ENCODE measurements at places on chromosomes 7 and 10. TPM values are rescaled to one million over a fixed set of nuclear protein-coding genes. Genes with fewer than 3 reads are reported as not detected.

DNA sequence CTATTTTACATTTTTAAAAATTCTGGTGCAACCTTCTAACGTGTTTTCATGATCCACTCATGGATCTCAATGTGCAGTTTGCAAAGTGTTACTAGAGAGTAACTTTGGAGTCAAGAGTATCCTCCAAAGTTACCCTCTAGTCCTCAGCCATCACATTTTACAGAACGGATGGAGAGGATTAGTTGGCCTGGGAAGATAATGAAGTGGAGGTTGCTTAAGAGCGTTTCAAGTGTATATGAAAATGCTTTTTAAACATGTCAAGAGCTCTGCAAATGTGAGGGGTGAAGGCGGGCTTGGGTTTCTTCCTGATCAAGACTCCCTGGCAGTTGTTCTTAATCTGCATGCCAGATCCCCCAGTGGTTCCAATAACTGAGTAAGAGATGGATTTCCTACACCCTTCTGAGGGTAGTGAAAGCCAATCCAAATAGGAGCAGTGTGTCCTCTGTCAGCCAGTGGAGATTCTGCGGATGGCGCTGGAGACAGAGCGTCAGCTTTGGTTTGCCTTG, 299.4 kb upstream of the NPVF start:
- DNase-seq: no peak

DNA sequence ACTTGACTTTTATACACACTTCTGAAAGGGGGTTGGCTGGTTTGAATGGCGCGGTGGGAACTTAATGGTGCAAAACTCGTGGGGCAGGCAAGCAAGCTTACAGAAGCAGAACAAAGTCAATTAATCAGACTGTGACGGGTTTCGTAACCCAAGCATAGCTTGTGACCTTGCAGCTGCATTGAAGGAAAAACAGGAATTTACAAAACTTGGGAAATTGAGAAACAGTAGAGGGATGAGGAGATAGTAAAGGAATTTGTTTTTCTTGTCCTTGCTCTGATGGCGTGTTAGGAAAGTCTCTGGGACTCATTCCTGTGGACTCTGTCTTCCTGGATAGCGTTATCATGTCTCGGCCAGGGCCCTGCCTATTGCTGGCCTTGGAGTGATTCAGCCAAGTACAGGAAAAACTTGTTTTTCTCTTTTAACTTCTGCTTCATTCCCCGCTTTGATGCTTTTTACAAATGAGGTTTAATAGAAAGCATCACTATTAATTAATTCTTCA, 220.0 kb upstream of the KCND2 start:
- DNase-seq: peak; percentile 60

GRCh38 chr7:96778263-96778662, 68.6 kb upstream of the SEM1 start:
- DNase-seq: no peak

- DNase-seq: no peak
These were observed 43.4 kb upstream of the GHITM start for GRCh38 chr10:84095811-84096497.

DNA sequence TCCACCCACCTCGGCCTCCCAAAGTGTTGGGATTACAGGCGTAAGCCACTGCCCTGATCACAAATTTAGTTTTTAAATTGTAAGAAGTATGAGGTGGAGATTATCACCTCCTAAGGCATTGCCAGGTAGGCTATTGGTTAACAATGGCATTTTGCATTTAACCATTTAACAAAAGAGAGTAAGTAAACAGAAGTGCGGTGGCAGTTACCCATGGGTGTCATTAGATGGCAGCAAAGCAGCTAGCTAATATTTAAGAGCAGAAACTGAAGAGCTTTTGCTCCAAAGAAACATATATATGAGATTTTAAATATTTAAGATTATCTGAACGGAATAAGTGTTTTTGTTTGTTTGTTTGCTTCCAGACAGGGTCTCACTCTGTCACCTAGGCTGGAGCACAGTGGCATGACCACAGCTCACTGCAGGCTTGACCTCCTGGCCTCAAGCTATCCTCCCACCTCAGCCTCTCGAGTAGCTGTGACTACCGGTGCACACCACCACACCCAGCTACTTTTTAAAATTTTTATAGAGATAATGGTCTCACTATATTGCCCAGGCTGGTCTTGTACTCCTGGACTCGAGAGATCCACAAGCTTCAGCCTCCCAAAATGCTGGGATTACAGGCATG, 325.5 kb upstream of the C7orf33 start:
- no peak for DNase-seq

GRCh38 chr10:103124420-103125096, 68.5 kb downstream of the NT5C2 start:
- DNase-seq: no peak

The FRMPD2 gene
- total RNA-seq: 0.13 TPM

GRCh38 chr7:24722386-24723177, 34.7 kb downstream of the GSDME start:
- DNase-seq: no peak

The PPP1R17 gene
- total RNA-seq: not detected

The POT1 gene
- total RNA-seq: 33.8 TPM

- DNase-seq: no peak
These were observed 49.7 kb downstream of the BZW2 start for GRCh38 chr7:16695621-16696237.

DNA sequence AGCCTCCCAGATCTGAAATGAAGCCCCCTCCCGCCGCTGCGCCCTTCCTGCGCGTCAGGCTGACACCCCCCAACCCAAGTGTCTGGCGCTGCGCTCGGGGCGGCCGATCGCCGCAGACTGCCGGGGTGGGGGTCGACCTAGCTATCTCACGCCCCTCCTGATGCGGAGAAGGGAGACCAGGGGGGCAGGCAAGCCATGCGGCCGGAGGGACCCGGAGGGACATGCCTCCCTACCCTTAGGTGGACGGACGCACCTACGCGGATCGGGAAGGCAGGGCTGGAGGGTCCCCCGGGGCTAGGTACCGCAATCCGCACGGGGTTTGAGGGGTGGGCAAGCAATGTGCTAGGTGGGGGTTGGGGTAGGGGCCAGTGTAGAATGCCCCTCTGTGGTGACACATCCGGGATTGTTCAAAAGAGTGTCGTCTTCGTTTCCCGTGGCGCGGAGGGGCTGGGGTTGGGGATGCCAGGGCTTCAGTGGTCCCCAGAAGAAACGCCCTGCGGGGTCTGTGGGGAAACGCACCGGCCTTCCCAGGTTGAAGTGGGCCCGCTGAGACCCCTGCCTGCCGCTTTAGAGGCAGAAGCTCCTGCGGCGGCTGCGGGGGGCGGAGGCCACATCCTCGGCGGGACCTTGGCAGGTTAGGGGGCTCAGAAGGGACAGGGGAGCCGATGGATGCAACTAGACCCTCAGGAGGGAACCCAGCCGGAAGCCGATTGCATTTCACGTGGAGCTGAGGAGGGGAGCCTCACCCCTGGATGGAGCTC, 913 bp downstream of the ADCYAP1R1 start:
- no peak for DNase-seq

DNA sequence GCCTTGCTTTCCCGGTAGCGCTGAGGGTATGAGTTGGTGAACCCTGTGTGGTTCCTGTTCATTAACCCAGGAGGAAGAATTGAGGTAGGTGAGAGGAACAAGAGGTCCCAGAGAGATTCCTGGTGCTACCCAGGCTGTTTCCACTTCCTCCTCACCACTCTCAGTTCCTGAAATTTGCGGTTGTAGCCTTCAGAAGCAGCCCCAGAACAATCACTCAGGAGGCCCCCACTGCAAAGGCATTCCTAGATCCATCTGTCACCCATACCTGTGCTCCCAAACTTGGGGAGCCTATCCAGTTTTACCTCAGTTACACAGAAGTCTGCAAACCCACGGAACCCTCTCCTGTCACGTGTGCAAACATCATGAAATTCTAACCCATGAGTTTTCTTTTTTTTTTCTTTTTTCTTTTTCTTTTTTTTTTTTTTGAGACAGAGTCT, 9.0 kb upstream of the PIP4K2A start:
- no peak for DNase-seq

- no peak for DNase-seq
These were observed 477.2 kb downstream of the GPAM start for GRCh38 chr10:111706331-111706730.

DNA sequence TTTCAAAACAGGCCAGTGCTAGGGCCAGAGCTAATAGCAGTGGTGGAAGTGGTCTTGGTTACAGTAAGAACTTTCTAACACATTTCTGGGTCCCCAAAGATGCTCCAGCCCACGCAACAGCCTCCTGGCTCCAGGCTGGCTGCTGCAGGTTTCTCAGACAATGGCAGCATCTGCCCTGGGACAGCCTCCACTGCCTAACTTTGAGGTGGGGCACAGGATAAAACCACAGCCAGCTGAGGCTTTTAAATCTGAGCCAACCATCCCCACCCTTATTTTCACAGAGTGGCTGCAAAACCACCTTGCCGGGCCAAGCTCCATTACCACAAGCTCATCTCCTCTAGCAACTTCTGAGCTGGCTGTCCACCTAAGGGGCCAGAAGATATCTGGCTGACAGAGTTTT, 84.8 kb downstream of the FAM53B start:
- no peak for DNase-seq

- DNase-seq: no peak
These were observed 826.6 kb upstream of the COBL start for GRCh38 chr7:52143219-52143618.

- no peak for DNase-seq
These were observed 442.6 kb upstream of the TEX47 start for GRCh38 chr7:89238156-89238555.
